ENCODE measurements at places on chromosomes 4 and X. TPM values are rescaled to one million over a fixed set of nuclear protein-coding genes. Genes with fewer than 3 reads are reported as not detected.
A peak's percentile ranks its signal among the peaks of the same experiment; 100 is the strongest.

DNA sequence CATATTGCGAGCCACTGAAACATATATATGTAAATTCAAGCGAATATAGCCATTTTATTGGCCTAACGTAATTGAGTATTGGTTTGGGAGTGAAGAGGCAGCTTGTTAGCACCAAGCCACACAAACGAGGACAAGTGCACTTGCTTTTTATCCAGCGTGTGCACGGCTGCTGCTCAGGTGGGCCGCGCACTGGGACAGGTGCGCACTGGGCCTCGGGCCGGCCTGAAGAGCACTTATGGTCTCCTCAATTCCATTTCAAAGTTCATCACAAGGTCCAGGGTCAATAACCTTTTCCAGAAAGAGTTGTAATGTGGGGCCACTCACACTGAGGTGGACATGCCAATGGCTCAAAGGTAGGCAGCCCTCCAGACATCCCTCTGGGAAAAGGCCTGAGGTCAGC, 95.9 kb downstream of the ATP8A1 start:
- no peak for DNase-seq

DNA sequence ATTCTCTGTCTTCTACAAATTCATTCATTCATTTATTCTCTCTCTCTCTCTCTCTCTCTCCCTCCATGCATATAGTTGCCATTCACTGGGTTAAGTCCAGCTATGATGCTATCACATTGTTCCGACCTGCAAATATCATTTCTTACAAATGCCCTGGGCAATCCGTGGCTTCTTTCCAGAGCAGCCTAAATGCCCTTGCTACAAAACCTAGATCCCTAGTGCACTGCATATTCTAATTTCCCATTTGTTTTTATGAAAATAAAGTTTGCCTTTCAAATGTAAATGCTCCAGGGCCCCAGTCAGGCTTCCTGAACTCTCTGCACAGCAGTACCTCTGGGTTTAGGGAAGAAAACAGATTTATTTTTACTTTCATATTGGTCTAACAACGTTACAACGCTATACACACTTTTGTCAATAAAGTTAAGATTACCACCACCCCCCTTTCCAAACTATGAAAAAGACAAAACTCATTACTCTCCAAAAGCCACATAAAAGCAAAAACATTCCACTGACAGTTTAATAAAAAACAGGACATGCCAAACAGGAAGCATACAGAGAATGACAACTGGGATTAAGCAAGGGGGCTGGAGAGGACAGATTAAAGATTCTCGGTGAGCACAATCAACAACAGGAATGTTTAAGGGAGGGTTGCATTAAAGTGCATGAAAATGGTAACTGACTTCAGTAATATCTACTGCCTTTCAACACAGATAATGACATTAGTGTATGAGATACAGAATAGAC, 104.3 kb downstream of the USP46 start:
- no peak for DNase-seq

DNA sequence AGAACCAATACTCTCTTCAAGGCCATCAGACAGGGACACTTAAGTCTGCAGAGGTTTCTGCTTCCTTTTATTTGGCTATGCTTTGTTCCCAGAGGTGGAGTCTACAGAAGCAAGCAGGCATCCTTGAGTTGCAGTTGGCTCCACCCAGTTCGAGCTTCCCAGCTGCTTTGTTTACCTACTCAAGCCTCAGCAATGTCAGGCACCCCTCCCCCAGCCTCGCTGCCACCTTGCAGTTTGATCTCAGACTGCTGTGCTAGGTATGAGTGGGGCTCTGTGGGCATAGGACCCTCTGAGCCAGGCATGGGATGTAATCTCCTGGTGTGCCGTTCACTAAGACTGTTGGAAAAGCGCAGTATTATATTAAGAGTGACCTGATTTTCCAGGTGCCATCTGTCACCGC, 12.6 kb upstream of the UGT2B15 start:
- DNase-seq, result no peak

DNA sequence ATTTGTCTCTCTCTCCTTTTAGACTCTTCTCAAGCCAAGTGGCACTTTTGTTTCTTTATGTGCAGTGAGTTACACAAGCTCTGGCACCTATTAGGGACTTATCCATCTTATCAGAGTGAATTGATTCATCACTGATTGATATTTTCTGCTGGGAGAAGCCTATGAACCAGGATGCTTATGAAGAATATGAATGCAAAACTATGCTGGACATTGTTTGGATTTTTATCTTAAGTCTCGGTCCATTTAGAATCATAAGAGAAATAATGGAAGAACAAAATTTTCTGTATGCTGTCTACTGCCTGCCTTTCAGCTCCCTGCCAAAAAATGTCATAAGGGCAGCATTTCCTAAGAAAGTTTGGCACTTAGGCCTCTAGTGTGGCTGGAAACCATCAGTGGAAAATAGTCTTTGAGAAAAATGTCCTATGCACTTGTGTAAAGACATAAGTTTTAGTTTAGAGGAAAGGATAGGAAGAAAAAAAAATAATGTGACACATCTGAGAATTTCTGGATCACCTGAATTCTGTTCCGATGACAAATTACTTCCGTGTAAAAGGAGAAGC, 365.7 kb upstream of the MAD2L1 start:
- no peak for DNase-seq

DNA sequence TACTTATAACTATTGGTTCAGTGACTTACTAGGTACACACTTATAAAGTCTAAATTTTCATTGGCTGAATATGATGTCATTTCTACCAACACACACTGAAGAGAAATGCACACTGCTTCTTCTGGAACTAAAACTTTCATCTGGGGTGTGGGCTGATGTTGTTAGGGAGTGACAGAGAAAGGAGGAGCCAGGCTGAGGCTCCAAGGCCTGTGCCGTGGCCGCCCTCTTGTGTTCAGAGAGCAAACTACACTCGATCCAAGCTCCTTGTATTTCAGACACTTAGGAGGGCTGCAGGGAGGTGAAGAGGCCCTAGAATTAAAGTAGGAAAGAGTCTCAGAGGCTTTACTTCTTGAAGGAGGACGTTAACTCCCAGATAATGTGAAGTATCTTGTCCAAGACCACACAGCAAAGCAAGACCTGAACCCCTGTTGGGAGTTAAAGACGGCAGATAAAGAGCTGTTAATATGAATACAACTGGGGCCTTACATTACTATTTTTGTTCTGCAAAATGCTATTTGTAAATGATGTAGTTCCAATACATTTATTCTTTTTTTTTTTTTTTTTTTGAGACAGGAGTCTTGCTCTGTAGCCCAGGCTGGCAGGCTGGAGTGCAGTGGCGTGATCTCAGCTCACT, 137.5 kb downstream of the AFAP1 start:
- peak; percentile 82 for DNase-seq

GRCh38 chr4:7256984-7257810, 64.9 kb downstream of the SORCS2 start:
- no peak for DNase-seq

DNA sequence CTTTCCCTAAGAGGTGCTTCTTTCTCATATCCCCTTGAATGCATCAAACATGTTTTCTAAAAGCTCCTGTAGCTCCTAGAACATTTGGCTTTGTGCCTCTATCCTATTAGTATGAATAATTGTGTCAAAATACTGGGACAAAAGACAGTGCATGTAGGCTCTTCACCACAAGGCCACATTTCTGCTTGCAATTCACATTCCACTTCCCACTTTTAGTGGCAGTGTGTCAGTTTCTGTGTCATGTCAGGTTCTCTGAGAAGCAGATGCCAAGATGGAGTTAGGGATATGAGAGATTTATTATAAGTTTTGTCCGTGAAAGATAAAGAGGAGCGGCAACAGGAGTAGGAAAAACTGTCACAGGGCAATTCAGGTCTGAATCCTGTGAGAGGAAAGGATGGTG, 61.3 kb upstream of the GPRIN3 start:
- DNase-seq, result no peak

DNA sequence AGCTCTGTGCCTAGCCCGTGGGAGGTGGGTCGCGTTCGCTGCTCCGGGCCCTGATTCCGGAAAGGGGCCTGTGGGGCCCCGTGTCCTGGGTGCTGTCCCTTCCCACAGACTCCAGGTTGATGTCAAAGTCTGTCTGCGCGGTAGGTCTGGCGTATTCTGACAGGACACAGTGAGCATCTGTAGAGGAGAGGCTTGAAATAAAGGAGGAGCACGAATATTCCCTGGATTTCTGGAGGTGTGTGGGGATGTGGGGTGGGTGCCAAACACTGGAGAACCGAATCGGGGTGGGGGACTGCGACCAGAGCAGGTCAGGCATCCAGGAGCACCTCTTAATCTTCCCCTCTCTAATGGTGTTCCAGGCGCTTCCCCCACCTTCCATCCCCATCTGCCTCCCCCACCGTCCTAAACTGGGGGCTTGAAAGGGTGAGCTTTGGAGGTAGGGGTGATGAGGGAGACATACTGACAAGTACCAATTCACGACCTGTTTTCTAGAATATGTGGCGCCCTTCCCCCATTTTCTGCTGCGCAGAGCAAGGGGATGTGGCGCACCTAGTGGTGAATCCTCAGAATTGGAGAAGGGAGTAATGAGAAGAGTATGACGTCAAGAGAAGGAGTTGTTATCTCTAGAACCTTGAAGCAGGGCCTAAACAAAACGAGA, 877 bp downstream of the GPRASP1 start:
- DNase-seq, result peak; percentile 12

DNA sequence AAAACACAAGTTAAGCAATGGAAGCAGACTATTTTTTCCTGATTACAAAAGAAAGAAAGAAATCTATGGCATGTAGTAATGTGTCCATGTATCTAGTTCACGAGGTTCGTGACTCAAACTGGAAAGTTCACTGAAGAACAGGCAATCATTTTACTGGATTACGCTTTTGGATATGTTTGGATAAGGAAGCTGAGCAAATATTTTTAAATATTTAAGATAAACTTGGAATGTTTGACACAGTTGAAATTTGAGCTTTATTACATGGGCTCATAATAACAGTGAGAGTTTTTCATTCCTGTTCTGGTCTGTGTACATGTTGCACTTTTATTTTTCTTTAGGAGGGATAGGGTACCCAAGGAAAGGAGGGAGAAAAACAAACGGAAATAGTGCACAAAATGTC, 244.2 kb upstream of the GK2 start:
- no peak for DNase-seq

- DNase-seq, result no peak
Observed at GRCh38 chr4:53682196-53682595, 90.9 kb upstream of the LNX1 start.

TMEM187 gene
- total RNA-seq, result not detected

GRCh38 chrX:22041907-22042530, 9.9 kb downstream of the PHEX start:
- no peak for DNase-seq

ARX gene
- total RNA-seq, result not detected

DNA sequence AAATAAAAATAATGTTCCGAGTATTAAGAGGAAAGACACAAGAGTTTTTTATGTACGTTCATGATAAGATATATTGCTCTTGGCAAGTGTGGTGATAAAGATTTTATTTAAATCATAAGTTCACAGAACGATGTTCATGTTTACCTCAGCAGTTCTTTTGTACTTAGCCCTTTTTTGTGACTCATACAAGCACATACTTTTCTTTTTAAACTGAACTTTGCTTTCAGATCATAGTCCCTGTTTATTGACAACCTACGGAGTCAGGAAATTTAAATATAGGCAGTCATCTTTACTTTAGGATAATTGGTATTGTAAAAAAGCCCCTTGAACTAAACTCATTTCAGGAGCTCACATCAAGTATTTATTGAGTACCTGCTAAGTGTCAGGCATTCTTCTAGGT, 1.3 kb upstream of the CTSO start:
- no peak for DNase-seq

DNA sequence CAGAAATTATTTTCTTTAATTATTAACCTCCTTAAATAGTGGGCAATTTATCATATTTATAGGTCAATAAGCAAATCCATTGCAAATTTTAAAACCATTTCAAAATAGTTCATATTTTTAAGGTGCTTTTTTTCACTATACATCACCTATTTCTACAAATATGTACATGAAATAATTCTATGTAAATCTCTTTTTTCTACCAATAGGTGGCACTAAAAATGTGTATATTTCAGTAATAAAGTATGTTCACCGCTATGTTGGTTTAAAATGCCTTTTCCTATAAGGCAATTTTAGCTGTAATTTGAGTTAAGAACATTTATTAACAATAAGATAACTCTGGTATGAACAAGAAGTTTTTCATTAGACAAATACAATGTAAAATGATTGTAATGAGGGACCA, 672.2 kb downstream of the KCTD8 start:
- DNase-seq, result no peak

DNA sequence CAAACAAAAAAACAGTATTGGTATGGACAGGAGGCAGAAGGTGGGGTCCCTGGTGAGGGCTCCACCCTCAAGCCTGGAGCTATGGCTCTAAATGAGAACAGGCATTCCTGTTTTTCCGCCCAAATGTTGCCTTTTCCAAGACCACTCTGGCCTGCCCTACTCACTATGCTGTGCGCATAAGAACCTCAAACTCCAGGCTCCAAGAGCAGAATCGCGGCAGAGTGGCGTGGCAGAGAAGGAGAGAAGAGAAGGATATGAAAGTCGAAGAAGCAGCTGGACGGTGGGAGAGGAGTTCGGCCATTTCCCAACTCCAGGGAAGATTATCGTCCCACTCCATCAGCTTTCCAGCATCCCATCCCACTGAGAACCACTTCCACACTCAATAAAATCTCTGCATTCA, 207.8 kb downstream of the FAT4 start:
- DNase-seq, result no peak

NXF3 gene
- total RNA-seq, result not detected

DSPP gene
- not detected for total RNA-seq

- no peak for DNase-seq
Observed at GRCh38 chr4:163959932-163960331, 465.4 kb downstream of the TMA16 start.

RAB40AL gene
- not detected for total RNA-seq

DNA sequence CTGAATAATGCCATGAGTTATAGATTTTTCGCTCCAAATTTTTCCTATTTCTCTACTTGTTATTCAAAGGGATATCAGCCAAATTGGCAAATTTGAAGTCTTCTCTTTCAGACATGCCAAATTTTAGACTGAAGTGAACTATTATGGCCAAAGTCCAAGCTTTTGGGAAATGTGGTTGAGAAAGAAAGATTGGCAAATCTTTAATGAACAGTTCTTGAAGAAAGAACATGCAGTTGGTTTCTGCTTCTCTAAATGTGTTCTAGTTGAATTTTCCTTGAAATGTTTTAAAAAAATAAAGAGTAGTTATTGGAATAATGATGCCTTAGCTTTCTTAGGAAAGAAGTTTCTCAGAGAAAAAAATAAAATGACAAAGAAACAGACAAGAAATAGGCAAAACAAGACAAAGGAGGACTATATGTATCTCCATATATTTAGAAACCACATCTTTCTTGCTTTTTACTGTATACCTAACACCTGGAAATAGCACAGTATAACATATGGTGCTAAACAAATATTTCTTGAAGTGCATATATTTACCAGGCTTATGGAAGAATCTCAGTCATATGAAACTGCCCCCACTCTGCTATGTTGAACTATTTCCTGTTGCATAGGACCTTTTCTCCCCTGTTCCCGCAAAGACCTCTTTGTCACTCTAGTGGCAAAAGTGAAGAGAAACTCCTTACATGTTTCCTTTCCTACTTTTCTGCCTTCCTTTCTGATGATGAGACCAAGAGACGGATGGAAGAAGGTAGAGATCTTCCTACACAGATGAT, 250.0 kb downstream of the ARHGAP24 start:
- DNase-seq, result no peak

- no peak for DNase-seq
Observed at GRCh38 chr4:85919200-85919887, 440.5 kb downstream of the MAPK10 start.

LRCH2 gene
- total RNA-seq, result 0.03 TPM

CSAG1 gene
- not detected for total RNA-seq

- DNase-seq, result no peak
Observed at GRCh38 chr4:140353786-140354185, 19.7 kb upstream of the SCOC start.

GRCh38 chrX:13893826-13894225, 76.9 kb upstream of the GPM6B start:
- DNase-seq, result no peak

- DNase-seq, result no peak
Observed at GRCh38 chr4:139453041-139453370, 915 bp upstream of the RAB33B start.

Data from SJSA1 (cell line).